ENCODE measurements at places on chromosomes 6 and 20. TPM values are rescaled to one million over a fixed set of nuclear protein-coding genes. Genes with fewer than 3 reads are reported as not detected.

The OPRL1 gene
- total RNA-seq, result 2.9 TPM

GRCh38 chr6:8389036-8389818 lies 46.1 kb downstream of the SLC35B3 start:
- DNase-seq, result no peak

DNA sequence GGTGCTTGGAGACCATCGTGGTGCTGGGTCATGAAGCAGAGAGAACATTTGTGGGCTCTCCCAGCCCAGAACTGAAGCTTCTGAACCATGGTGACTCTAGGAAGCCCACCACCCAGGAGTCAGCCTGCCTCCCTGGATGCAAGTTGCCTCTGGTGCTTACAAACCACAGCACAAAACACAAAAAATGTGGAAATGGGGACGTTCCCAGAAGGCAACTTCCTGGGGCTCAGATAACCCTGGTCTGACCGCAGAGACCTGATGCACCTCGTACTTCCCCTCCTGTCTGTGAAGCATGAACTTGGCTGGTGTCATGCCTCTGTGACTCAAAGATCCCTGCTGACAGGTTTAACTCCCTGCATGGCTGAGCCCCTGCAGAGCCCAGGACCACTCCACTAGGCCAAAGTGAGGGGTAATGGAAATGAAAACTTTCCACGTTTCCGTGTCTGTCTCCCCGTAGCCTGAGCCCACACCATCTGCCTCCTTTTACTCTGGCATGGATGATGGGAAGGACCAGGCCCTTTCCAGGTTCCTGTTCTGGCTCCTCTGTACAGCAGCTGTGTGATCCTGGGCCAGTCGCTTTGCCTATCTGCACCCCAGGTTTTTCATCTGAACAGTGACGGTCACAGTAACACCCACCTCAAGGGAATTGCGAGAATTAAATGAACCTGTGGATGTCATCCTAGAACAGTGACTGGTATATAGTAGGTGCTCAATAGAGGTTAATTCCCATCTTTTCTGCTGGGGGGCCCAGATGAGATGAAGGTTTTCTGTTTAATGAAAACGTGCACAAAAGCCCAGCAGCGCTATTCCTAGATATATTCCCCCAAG lies 57.7 kb downstream of the PPP1R16B start:
- DNase-seq, result no peak

DNA sequence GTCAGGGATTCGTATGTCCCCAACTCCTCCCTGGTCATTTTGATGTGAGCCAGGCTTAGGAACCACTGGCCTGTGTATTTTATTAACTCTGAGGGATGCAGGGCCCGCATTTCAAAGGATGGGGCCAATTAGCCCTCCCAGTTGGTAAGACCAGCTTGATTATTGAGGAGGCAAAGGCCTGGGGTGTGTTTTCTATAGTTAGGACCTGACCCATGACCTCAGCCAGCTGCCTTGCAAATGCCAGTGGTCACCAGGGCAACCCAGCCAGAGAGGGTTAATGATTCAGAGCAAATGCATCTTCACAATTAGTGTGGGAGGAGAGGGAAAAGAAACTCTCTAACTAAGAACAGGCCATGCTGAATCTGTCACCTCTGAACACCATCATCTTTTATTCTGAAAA lies 835.4 kb downstream of the MAFB start:
- no peak for DNase-seq

GRCh38 chr6:70413114-70413991 lies at the start of gene FAM135A:
Gene FAM135A, plus strand, starts transcription at chr6:70413508. Its CDS starts 14,835 bp downstream, at chr6:70428343.
- peak; percentile 99 for DNase-seq

DNA sequence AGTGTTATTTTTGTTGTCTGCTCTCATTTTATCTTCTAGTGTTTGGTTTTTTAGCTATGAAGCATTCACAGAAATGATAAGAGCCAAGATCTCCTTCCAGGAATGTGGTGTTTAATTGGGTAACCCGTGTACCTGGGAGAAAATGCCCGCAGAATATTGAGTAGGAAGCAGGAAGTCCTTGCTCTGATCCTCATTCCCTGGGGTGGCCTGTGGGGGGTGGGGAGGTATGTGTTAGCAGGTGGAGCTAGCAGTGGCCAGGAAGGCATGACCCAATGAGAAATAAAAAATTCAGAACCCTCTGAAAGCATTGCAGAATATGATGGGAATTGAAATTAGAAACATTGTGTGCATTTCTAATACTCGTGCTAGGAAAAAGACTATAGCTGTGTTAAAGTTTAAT lies 100.8 kb downstream of the DTD1 start:
- DNase-seq, result no peak

GRCh38 chr6:145863366-145863765 lies 48.8 kb upstream of the FBXO30 start:
- no peak for DNase-seq
